ENCODE measurements at places on chromosomes 7 and 10.

GRCh38 chr7:156829669-156830336, 63.2 kb downstream of the LMBR1 start:
- DNase-seq = no peak

DNA sequence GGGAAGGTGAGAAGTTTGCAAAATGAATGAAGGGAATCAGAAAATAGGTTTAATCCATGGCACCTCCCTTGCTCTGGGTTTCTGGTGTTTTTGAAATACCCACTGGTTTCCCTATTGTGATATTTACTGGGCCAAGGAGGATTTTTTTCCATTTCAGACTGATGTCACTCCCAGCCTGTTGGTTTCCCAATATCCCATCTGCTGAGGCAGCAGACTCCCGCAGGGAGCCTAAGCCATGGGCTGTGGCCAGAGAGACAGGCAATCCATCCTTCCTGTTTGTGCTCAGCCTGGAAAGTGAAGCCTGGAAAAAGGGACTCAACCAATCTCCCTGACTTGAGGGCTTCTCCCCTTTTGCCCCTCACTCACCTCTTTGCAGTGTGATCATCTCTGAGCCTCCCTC, 22.8 kb downstream of the FAM107B start:
- DNase-seq = no peak

DNA sequence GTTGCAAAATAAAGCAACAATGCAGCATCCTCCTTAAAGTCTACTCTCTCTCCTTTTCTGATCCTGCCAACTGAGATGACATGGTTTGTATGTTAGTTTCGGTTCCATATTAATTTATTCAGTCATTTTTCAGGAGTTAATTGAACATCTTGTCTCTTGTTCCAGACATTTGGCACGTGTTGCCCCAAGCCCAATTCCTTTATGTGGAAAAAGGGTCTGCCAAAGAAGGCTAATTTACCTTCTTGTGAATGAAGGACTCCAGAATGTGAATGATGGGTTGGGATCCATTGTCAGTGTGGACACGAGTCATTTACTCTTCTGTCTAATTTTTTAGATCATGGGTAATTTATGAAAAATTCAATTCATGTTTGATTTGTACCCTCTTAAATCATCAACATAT, 350.9 kb upstream of the LRGUK start:
- no peak for DNase-seq

- no peak for DNase-seq
Measured at GRCh38 chr10:84198206-84198915, 4.0 kb downstream of the CDHR1 start.

DNA sequence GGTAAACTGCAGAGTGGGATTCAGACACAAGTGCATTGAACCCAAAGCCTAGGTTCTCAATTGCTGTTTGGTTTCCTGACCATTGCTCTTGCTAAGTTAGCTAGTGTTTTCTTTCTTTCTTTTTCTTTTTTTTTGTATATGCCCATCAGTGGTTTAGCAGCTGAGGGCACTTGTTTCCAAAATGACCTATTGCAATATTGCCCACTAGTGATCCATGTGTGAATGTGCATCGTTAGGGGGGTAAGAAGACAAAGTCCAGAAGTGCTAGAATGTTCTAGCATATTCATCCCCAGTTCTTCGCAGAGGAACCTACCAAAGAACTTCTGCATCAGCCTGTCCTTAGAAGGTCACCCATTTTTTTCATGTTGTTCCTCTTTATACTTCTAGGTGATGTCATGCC, 252.8 kb upstream of the GPR26 start:
- DNase-seq = no peak

GRCh38 chr10:121338206-121338980, 259.9 kb downstream of the FGFR2 start:
- DNase-seq = no peak

- no peak for DNase-seq
Measured at GRCh38 chr7:92042056-92042737, 92.1 kb downstream of the CYP51A1 start.

- DNase-seq = no peak
Measured at GRCh38 chr10:31381766-31382316, 62.8 kb downstream of the ZEB1 start.
